ENCODE measurements at places on chromosomes 6 and 20.

GRCh38 chr20:13384132-13384531 lies 163.1 kb downstream of the ISM1 start:
- DNase-seq = no peak

GRCh38 chr6:475314-475713 lies 83.8 kb downstream of the IRF4 start:
- no peak for DNase-seq

DNA sequence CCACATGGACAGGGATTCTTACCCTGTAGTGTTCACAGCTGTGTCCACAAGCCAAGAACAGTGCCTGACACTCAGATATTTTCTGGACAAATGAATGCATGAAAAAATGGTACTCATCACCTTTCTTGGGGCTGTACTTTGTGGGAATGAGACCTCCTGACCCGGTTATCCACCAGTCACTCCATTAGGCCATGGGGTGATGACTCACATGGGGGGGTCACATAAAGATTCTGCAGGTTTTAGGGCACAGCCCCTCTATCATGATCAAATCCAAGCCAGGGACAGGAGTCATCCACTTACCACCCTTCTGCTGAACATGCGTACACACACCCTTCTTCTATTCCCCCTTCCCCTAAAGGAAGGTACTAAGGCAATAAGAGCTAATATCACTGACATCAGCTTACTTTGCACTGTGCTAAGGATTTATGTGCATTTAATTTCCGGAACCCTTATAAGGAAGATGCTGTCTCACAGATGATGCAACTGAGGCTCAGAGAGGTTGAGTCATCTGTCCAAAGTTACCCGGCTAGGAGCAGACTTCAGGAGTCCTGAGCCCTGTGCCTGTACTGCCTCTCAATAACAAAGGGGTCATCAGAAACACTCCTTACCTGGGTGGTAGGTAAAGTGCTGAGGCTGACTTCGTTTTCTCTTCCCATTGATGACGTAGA lies 107.8 kb downstream of the NFATC2 start:
- DNase-seq = no peak

DNA sequence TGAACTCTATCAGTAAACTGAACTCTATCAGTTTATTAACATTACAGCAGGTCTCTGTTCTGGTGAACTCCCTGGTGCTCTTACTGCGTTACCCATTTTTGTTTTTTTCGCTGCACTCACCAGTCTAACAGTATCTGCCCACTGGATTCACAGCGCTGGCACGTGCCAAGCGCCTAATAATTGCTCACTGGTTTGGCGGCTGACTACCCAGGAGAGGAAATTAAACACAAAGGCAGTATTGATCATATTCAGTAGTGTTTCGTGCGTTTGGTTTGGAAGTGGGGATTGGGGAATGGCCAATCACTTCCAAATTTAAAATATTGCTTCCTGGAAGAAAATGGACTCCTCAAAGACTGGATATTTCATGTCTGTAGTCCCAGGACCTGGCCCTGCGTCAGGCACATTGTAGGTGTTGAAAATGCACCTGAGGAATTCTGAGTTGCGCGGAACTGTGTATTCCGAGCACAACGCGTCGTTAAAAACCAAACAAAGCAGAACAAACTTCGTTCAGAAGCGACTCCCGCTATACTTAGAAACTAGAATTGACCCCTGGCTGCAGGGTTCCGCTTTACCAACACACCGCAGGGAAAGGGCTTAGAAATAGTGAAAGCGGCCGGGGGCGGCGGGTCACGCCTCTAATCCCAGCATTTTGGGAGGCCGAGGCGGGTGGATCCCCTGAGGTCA lies 1.1 kb upstream of the RPS12 start:
- peak; percentile 54 for DNase-seq

GRCh38 chr20:1362484-1362883 lies 30.4 kb downstream of the FKBP1A start:
- no peak for DNase-seq

- DNase-seq = no peak
Measured at GRCh38 chr6:100465701-100466409, 1.1 kb upstream of the SIM1 start.

DNA sequence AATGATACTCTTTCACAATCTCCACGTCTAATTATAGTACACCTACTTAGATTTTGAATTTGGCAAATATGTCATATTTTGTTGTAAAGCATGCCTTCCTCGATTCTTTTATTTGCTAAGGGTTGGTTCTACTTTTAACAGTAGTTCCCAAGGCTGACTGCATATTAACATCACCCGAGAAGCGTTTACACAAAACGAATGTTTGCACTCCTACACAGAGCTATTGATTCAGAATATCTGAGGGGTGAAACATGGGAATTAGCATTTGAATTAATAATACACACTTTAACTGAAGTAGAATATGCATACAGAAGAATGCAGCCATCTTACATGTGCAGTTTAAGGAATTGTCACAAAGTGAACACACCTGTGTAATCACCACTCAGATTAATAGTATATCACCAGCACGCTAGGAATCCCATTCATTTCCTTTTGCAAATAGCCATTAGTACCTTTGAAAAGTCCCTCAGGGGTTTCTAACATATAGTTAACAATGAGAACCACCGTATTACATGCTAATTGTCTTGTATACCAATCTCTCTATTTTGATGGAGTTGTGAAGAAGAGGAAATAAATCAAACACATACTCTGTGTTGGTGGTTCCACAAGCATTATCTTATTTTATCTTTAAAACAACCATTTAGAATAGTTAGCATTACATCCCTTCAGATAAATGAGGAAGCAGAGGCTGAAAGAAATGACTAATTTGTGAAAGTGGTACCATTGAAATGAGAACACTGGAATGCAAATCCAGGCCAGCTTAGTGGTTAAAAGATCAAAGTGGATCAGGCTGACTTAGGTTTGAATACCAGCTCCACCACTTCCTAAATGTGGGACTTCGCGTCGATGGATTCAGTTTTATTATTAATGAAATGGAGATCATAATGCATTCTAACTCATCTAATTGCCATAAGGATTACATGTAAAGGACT lies 317.6 kb downstream of the HDGFL1 start:
- DNase-seq = no peak

- peak; percentile 82 for DNase-seq
Measured at GRCh38 chr20:59403261-59403961, 103.0 kb downstream of the EDN3 start.

Data from stimulated activated CD4-positive, alpha-beta T cell treated with anti-CD3 and anti-CD28 coated beads, Interleukin-2, amount 100 ng/mL, for 24 hours (primary cell).